Right cardiac atrium (tissue), 5 donors: ENCODE measurements at places on chromosomes 2 and 18. TPM values are rescaled to one million over a fixed set of nuclear protein-coding genes. Genes with fewer than 3 reads are reported as not detected.

The SMAD2 gene
- 30.7 TPM for polyA plus RNA-seq

The MARCHF4 gene
- polyA plus RNA-seq: not detected

The LHCGR gene
- 0.07 TPM for polyA plus RNA-seq

The MAB21L4 gene
- polyA plus RNA-seq: not detected

The ZSWIM2 gene
- polyA plus RNA-seq: not detected

The ERBB4 gene
- polyA plus RNA-seq: 4.3 TPM

The CCDC68 gene
- polyA plus RNA-seq: 8.9 TPM

The COPS8 gene
- 76.4 TPM for polyA plus RNA-seq

The FAHD2B gene
- polyA plus RNA-seq: 21.0 TPM

The PFN4 gene
- polyA plus RNA-seq: 2.8 TPM

The TP53I3 gene
- 13.1 TPM for polyA plus RNA-seq

The SLC30A3 gene
- 7.3 TPM for polyA plus RNA-seq

The PAIP2B gene
- polyA plus RNA-seq: 14.2 TPM

The MAPK4 gene
- 15.5 TPM for polyA plus RNA-seq

The TLX2 gene
- 0.05 TPM for polyA plus RNA-seq

The TEX44 gene
- not detected for polyA plus RNA-seq

The UNC80 gene
- 0.02 TPM for polyA plus RNA-seq

The KIF5C gene
- polyA plus RNA-seq: 0.86 TPM

The DES gene
- 9,146 TPM for polyA plus RNA-seq

The ALPP gene
- not detected for polyA plus RNA-seq

The SERPINB4 gene
- polyA plus RNA-seq: not detected
